ENCODE measurements at places on chromosomes 3 and 15. TPM values are rescaled to one million over a fixed set of nuclear protein-coding genes. Genes with fewer than 3 reads are reported as not detected.

GRCh38 chr3:167886690-167887089 lies 151.2 kb downstream of the SERPINI1 start:
- DNase-seq = no peak

- no peak for DNase-seq
These were observed 100.2 kb downstream of the RYK start for GRCh38 chr3:134150476-134150875.

The CYP1A2 gene
- total RNA-seq = not detected

DNA sequence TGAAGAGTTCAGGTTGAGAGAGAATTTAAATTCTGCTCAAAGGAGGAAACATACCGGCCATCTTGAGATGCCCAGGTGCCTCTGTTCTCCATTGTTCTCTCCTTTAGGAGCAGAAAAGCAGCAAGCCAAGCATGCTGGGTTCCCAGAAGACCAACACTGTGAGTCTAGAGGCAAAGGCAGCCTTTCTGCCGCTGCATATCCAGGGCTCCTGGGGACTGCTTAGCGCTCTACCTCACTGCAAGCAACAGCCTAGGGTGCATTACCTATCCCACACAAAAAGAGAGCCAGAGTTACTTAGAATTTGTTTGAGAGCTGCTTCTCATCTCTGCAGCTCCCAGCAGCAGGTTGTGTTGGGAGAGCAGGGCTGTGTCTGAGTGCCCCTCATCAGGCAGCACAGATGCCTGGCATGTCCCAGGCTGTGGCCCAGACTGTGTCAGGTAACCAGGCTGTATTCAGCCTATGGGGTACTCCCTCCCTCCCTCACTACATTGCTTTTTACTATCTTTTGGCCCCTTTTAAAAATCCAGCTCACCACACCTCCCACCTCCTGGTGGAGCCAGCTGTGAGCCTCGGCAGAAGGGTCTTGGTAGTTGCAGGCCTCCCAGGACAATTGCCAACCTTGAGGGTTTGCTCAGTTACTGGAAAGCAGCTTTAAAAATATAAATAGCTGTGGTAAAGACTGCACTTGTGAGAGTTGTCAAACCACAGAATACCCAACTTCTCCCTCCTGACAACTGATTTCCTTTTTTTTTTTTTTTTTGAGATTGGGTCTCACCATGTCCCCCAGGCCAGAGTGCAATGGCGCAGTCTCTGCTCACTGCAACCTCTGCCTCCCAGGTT lies 30.2 kb downstream of the BCL2L10 start:
- no peak for DNase-seq

The PLA2G4F gene
- not detected for total RNA-seq

The LTF gene
- not detected for total RNA-seq

The POLQ gene
- 2.9 TPM for total RNA-seq

GRCh38 chr3:58899953-58900298 lies 149.9 kb downstream of the CFAP20DC start:
- DNase-seq = no peak

All from chondrocyte (in vitro differentiated cells).